ENCODE measurements at places on chromosomes 3 and 15.

DNA sequence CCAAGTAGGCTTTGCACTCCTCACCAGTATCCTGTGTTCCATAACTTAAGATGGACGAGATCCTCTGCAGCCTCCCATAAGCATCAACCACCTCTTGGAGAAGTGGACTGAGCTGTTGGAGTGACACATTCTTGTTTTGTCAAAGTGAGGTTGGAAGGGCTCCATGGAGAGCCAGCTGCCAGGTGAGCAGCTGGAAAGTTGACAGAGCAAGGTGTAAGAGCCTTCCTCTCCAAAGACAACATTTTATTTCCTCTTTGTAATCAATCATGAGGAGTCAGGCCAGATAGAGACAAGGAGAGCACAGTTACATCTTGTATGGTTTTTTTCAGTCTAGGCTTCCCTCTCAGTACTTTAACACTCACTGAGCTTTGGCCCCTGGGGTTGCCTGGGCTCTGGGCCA, 5.1 kb downstream of the ABI3BP start:
- no peak for DNase-seq

DNA sequence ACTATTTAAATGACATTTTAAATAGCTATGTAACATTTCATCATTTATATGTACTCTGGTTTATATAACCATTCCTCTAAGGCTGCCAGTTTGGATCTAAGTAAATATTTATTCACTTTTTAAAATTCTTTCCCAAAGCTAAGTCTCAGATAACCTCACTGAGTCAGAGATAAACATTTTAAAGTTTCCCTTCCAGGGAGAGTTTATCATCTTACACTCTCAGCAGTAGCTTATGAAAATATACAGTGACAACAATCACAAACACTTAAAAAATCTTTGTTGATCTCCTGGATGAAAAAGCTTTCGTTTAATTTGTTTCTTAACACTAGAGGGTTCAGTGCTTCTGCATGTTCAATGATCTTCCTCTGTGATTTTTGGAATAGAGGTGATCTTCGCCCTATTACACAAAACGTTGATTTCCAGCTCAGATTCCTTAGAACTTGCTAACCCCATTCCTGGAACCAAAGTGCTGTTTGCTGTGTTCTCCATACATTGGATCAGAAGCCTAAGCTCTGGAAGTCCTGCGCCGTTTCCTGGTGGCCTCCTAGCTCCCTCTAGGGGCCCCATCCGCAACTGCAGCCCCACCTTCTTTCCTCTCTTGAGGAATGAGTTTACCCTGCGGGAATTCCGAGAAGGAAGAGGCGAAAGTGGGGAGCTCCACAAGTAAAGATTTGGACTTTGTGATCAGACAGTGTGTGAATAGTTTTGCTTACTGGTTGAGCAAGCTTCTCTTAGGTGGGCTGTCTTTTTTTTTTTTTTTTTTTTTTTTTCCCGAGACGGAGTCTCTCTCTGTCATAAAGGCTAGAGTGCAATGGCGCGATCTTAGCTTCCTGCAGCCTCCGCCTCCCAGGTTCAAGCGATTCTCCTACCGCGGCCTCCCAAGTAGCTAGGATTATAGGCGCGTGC, 29.3 kb upstream of the SACM1L start:
- DNase-seq, result peak; percentile 91

DNA sequence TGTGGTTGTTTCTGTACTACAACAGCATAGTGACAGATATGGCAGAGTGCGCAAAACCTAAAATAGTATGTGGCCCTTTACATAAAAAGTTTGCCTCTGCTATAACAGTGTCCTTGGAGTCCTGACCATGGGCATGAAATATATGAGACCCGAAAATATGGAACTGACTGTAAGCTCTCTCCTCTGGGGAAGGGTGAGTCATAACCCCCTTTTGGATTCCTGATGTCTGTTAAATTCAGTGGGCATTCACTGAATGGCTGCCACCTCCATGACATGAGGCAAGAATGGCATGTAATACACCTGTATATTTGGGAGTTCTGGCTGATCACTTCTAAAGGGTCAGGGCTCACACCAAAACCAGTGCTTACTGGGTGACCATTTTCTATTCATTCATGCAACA, 6.1 kb downstream of the TBC1D2B start:
- no peak for DNase-seq

DNA sequence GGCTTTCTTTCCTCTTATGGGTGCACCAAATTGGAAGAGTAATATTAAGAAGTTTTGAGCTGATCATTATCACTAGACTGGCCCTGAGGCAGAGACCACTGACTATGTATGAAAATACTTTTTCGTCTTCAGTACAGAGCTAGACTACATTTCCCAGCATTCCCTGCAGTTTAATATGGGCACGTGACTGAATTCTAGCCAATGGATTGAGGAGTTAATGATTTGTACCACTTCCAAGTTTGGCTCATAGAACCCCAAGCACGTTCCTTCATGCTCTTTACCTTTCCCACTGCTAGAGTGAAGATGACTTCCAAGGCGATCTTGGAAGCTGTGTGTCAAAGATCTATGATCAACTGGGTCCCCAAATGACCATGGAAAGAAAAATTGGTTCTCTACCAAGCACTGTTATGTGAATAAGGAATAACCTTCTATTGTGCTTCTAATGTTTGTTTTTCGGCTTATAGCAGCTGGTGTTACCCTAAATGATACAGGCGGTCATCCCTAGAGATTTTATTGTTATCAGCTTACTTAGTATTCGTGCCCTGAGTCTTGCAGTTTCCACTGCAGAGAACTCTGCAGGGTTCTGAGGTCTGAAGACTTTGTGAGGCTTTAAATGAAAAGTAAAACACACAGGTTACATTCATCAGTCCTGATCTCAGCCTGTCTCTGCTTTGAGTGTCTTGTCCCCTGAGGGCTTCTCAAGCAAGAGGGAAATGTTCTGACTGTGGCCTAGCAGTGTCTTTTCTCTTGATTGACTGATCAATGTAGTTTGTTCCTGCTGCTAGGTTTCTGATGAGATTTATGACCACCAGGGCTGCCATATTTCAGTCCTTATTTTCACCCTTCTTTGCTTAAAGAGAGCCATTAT, 486.8 kb downstream of the PDCD6IP start:
- DNase-seq, result peak; percentile 57

DNA sequence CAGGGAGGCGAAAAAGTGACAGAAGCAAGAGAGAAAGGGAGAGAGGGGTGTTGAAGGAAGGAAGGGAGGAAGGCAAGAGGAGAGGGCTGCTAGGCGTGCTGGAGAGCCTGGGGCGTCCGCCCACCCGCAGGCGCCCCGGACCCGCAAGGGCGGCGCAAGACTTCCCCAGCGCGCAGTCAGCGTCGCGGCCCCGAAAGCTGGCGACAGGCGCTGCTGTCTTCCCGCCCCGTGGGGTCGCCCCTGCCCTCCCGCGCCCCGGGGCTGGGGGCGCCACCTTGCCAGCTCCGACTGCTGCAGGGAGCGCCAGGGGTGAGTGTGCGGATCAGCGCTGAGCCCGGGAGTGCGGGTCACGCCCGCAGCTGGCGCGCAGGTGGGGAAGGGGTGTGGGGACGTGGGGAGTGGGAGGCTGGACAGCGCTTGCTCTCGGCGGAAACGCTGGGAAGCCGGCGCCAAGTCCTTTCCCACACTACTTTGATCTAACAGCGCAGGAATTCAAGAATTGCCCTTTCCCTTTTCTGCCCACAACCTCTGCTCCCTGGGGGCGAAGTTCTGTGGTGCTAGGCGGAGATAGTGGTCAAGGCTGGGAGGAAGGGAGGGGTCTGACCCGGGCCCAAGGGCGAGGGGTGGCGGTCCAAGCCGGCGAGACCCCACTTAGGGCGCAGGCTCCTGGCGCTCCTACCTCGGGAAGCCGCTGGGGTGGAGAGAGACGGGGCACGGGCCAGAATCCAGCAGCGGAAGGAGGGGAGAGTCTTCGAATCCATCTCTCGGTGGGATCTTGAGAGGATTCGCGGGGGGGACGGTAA, 266.1 kb downstream of the CGGBP1 start:
- DNase-seq, result peak; percentile 28

DNA sequence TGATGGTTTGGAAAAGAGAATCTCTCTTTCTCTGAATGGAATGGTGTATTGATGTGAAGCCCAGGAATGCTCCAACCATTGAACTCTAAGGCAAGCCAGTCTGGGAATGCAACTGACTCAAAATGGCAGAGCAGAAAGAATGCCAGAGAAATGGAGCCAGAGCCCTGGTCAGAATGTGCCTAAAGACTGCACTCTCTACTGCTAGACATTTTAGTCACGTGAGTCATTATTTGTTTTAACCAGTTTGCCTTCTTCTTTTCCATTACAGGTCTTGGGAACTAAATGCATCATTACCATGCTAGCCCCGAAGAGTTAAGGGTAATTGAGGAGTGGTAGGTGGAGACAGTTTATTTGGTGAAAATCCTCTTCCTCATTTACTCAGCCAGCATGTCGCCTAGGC, 67.3 kb upstream of the TRIM42 start:
- DNase-seq, result no peak

- DNase-seq, result no peak
These were observed 47.5 kb upstream of the SELENOK start for GRCh38 chr3:53939086-53939582.

DNA sequence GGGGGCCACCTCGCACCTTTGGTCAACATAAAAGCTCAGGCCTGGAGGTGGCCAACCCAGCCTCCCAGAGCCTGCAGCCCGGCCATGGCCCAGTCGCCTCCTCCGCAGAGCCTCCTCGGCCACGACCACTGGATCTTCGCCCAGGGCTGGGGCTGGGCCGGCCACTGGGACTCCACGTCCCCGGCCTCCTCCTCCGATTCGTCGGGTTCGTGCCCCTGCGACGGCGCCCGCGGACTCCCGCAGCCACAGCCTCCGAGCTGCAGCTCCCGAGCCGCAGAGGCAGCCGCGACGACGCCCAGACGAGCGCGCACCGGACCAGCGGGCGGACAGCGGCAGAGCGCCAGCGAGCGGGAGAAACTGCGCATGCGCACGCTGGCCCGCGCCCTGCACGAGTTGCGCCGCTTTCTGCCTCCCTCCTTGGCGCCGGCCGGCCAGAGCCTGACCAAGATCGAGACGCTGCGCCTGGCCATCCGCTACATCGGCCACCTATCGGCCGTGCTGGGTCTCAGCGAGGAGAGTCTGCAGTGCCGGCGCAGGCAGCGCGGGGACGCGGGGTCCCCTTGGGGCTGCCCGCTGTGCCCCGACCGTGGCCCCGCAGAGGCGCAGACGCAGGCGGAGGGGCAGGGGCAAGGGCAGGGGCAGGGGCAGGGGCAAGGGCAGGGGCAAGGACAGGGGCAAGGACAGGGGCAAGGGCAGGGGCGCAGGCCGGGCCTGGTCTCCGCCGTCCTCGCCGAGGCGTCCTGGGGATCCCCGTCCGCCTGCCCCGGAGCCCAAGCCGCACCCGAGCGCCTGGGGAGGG, at the start of gene MESP2:
MESP2 (plus strand) TSS at position 59 of the 799 bp plus-strand sequence; CDS start at position 85, 26 bp downstream.
- peak; percentile 89 for DNase-seq
